ENCODE measurements at places on chromosomes 12 and 14. TPM values are rescaled to one million over a fixed set of nuclear protein-coding genes. Genes with fewer than 3 reads are reported as not detected.

DNA sequence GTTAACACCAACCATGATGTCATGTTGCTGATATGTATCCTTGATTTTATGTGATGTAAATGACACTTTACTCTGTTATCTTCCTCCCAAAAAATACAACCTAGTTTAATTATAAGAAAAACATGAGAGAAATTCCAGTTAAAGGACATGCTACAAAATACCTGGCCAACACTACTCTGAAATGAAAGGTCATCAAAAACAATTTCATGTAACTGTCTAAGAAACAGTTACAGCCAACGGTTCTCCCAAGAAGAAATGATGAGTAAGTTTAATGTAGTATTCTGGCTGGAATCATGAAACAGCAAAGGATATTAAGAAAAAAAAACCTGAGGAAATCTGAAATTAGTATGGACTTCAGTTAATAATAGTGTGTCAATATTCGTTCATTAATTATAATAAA lies 653.3 kb upstream of the FOXG1 start:
- no peaks in the 10 kb centered on the region for H3K4me1 ChIP-seq
- no peaks in the 10 kb centered on the region for H3K36me3 ChIP-seq
- no peak for DNase-seq
- H3K4me3 ChIP-seq: no peak overlapping the region

- peak; percentile 20 for DNase-seq
- H3K27me3 ChIP-seq: no peaks in the 10 kb centered on the region
Measured at GRCh38 chr14:72291908-72292688, 359.9 kb downstream of the RGS6 start.

DNA sequence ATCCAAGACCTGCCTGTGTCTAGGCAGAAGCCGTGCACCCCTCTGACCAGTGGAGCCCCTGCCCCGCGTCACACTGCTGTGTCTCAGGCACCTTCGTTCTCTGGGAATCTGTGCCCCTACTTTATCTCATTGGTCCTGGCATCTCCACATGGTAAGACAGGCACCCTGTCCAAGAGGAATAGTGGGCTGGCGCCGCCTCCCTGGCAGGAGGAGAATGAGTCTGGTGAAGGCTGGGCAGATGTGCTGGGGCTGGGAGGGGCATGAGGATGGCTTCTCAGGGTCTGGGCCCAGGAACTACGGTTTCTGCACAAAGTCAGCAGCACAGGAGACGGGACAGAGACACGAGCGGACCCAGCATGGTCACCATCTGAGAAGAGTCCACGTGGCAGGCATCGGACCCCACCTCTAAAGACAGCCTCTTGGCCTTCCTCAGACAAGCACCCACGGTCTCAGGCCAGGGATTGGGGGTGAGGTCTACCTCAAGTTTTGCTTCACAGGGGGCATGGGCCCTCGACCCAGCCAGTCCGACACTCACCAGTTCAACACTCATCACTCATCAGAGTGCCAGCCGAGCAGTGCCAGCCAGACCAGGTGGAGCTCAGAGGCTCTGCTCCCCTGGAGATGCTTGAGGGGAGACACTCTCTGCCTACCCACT lies 306.7 kb downstream of the ADGRD1 start:
- no peak overlapping the region for H3K4me3 ChIP-seq
- no peak overlapping the region for H3K27ac ChIP-seq
- peaks cover 3% of the 10 kb centered on the region for H3K4me1 ChIP-seq
- H3K36me3 ChIP-seq: no peaks in the 10 kb centered on the region

Gene KCNK13
- not detected for total RNA-seq

DNA sequence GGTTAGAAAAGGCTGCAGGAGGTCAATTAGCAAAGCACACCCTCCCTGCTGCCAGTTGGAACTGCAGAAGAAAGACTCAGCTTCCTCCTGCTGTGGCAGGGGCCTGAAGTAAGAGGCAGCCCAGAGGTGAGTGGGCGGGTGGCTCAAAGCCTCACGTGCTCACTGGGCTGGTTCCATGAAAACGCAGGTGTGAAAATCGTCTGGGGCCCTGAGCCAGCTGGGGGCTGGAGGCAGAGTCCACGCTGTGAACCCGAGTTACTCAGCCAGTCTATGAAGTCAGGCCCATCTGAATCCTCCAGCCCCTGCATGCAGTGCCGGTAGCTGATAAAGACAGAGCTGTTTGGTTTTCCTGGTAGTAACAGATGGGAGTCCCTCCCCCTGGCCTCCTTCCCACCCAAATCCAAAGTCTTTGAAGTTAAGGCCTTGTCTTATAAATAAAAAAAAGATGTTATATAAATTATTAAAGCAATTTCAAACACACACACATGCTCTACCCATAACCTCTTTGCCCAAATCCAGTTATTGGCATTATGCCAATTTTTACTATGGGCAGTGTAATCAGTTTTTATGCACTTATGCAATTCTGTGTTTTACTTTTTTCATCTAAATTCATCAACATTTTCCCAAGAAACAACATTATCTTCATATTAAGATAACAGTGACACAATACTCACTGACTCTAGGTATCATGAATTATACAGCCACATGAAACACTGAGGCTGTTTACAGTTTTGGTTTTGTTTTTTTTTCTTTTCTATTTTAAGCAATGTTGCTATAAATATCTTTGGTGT lies 57.9 kb upstream of the PNMA1 start:
- H3K4me3 ChIP-seq: no peak overlapping the region
- peak overlapping the region; percentile 76 for H3K27ac ChIP-seq
- peaks cover 45% of the 10 kb centered on the region for H3K4me1 ChIP-seq
- peaks cover 5% of the 10 kb centered on the region for H3K36me3 ChIP-seq
- DNase-seq: peak; percentile 81

DNA sequence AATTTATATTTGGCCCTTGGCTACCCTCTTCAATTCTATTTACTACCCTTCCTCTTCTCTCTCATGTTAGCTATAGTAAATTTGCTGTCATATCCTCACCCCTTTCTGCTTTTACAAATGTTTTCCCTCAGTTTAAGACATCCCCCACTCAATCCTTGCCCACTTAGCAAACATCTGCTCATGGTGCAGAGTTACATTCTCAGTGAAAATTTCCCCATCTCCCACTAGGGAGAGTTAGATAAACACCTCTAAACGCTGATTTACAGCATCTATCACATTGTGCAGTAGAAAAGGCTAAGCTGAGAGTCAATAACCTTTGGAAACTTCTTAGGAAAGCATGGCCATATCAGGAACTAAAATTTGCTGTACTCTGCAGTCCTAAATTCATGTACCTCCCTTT lies 69.0 kb downstream of the DENND5B start:
- no peak overlapping the region for H3K27ac ChIP-seq
- no peak for DNase-seq
- H3K36me3 ChIP-seq: no peaks in the 10 kb centered on the region
- H3K4me3 ChIP-seq: no peak overlapping the region

DNA sequence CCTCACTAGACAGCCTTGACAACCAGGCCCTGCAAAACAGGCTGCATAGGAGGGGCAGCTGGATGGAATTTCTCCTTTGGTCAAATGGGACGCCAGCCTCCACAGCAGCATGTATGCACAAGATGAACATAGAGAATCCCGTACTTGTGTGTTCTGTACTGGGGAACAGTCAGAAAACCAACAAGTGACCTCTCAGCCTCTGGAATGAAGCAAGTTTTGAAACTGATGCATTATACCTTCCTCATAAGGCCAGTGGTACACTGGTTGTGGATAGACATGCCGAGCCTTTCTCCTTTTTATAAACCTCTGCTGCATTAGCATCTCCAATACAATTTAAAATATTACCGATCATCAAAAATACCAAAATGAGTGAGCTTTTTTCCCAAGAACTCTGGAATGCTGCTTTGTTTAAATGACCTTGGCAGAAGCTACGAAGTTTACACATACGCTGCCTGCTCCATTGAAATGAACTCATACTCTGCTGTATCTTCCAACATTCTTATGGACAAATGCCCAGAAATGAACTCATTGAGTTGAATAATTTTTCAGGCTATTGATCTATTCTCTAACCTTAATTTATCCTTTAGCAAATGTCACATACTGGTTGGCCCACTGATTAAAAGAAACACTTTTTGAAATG lies 47.6 kb upstream of the FERMT2 start:
- peaks cover 4% of the 10 kb centered on the region for H3K4me1 ChIP-seq
- H3K4me3 ChIP-seq: no peak overlapping the region
- H3K36me3 ChIP-seq: no peaks in the 10 kb centered on the region

Gene INHBE
- 8.6 TPM for total RNA-seq

- no peaks in the 10 kb centered on the region for H3K27me3 ChIP-seq
- no peak overlapping the region for H3K27ac ChIP-seq
- H3K4me3 ChIP-seq: no peak overlapping the region
- H3K4me1 ChIP-seq: no peaks in the 10 kb centered on the region
- H3K36me3 ChIP-seq: peaks cover 6% of the 10 kb centered on the region
- no peak for DNase-seq
Measured at GRCh38 chr14:102928412-102929240, 6.2 kb downstream of the AMN start.

GRCh38 chr14:77181603-77182437 lies at the start of gene TMEM63C:
Gene TMEM63C (plus strand): TSS chr14:77181798. CDS start chr14:77218814, 37,016 bp downstream.
- no peak within 1 kb of the TSS for H3K4me3 ChIP-seq
- no peaks in the 10 kb centered on the region for H3K4me1 ChIP-seq
- no peak within 1 kb of the TSS for H3K27ac ChIP-seq
- peaks cover 44% of the 10 kb centered on the region for H3K27me3 ChIP-seq
- H3K36me3 ChIP-seq: no peaks in the 10 kb centered on the region

- no peak for DNase-seq
- H3K36me3 ChIP-seq: no peaks in the 10 kb centered on the region
- peaks cover 5% of the 10 kb centered on the region for H3K27me3 ChIP-seq
- H3K27ac ChIP-seq: no peak overlapping the region
- no peaks in the 10 kb centered on the region for H3K4me1 ChIP-seq
Measured at GRCh38 chr12:47590771-47591360, 115.0 kb downstream of the RPAP3 start.

DNA sequence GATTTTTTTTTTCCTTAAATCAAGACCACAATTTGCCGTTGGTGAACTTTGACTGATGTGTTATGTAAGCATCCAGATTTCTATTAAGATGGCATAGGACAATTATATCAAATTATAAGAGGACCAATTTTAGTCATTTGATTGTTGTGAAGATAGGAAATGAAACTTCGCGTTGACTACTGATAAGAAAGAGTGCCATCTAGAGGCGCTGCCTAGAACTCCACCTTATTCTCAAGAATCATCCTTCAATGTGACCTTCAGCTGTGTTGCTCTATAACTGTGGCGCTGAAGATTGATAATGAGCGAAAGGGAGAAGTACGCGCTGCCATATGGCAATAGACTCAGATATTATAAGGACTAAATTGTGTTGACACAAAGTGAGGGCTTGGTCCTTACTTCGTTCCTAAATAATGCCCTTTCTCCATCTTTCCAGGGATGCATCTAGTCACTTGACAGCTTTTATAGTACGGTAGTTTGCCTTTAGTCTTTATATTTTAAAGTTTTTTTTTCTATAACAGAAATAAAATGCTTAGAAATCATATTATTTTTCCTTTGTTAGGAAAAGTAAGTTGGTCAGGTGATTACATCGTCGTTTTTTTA lies 350.8 kb upstream of the STXBP6 start:
- DNase-seq: peak; percentile 13
- no peaks in the 10 kb centered on the region for H3K4me1 ChIP-seq
- H3K4me3 ChIP-seq: no peak overlapping the region
- H3K36me3 ChIP-seq: no peaks in the 10 kb centered on the region
- H3K27ac ChIP-seq: no peak overlapping the region

GRCh38 chr12:89064780-89065179 lies 287.5 kb downstream of the DUSP6 start:
- H3K27me3 ChIP-seq: no peaks in the 10 kb centered on the region
- H3K4me3 ChIP-seq: no peak overlapping the region
- no peak for DNase-seq
- H3K4me1 ChIP-seq: no peaks in the 10 kb centered on the region

Gene TMEM253
- total RNA-seq: 0.20 TPM
